ENCODE measurements at places on chromosomes 2 and 18.

- no peak for DNase-seq
Measured at GRCh38 chr18:59268721-59269562, 4.3 kb downstream of the RAX start.

DNA sequence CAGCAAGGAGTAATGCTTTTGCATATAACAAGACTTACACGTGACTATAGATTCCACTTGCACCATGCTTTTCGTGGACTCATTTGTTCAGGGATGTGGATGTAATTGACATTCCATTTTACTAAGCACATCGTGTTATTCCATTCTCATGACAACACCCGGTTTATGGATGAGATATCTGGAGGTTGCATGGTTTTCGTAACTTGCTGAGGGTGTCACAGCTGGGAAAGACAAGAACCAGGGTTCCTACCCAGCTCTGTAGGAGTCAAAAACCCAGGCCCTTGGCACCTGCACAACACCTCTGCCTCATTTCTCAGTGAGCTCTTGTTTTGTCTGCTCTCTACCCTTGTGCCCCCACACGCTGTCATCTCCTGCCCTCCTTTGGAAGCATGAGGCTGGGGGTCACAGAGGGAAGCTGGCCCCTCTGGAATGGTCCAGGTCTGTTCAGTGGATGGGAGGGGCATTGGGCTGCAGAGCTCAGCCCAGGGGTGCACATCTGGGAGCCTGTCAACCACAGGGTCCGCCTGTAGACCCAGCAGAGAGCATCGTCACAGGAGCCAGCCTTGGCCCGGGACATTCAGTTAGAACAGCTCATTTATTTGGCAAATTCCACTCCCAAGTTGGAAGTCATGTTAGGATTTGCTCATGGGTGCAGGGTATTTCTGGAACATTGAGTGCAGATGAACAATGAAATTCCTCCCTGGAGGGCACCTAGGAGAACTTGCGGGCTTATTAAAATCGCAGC is 120.1 kb upstream of the TWIST2 start:
- DNase-seq: no peak

DNA sequence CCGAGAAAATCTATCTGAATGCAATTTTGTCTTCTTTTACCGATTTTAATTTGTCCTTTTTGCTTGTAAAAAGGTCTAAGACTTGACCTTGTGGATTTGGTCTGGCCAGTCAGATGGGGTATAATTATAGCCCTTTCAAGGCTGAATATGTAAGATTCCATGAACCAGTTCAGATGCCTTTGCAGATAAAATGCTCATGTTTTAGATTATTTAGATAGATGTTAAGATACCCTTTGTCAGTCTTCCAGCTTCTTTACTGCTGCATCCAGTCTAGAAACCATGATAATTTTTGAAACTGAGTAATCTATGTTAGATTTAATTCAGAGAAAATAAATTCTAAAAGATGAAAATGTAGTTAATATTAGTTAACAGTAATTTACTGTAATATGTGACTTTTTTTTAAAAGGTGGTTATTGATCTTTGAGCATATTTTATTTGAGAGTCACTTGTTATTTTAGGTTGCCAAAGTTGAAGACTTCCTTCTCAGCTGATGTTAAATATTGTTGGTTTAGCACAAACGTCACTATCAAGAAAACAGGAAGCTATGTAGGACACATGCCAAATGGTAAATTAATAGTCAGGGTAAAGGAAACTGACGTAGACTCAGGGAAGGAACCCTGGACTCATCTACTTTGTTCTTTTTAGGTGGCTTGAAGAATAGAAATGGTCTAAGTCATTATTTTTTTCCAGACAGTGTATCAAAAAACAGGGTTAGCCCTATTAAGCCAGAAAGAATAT is 29.8 kb downstream of the BABAM2 start:
- no peak for DNase-seq

- DNase-seq: no peak
Measured at GRCh38 chr2:28048341-28048740, 157.8 kb downstream of the BABAM2 start.

DNA sequence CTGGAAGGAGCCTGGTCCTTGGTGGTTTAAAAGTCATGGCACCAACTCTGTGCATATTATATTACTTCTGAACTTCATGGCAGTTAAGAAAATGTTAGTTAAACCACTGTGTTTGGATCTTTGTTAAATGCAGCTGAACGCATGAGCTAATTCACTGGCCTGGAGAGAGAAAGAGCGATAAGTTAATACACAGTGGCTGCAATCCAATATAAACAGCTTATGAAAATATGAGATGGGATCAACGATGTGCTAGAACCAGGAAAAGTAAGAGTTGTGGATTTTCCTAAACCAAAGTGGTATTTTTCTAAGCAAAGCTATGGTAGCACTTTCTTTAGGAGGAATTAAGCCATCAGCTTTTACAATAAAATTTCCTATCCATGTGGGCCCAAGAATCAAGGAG is 326.7 kb downstream of the MTX2 start:
- DNase-seq: no peak

- DNase-seq: no peak
Measured at GRCh38 chr18:35062408-35062807, 21.2 kb downstream of the MAPRE2 start.

DNA sequence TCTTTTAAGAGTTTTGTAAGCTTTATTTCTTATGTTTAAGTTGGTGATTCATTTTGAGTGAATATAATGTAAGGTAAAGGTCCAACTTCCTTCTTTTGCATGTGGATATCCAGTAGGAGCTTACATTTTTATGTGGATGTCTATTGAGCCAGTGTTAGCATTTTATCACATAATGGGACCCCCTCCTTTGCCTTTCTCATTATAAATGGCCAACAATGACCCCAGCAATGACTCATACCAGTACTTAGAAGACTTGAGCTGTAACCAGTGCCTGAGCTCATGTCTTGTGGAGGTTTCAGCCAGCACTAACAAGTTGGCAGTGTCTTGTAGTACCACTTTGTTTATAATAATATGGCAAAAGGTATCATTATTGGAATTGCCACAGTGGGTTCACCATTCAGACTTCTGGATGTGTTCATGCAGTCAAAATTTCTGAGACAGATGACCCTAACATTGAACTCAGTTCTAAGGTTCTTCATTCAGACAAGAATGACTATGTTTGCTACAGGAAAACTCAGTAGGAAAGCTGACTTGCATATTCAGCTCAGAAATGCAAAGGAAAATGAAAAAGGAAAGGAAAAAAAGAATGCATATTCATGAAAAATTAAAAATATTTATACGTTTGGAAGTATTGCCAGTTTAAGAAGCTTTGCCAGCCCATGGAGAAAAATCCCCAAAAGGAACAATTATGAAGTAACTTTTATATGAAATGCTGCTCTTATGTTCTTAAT is 41.0 kb downstream of the CDKL4 start:
- no peak for DNase-seq

DNA sequence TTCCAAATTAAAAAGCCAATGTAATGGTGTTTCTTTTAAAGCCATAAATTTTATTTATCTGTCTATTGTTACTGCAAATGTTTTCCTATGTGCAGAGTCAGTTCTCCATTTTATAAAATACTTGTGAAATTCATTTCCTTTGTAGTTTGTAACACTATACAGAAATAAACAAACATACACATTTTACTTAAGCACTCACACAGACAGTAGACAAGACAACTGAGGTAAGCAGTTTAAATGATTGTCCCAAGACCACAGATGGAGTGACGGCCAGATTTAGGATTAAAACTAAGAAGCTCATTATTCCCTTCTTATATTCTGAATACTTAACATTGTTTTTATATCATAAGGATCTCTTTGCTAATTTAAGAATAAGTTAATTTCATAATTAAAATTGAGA is 100.9 kb downstream of the BAZ2B start:
- DNase-seq: no peak

- DNase-seq: no peak
Measured at GRCh38 chr2:237413777-237414661, at the start of gene COL6A3. Gene COL6A3 (minus strand): TSS chr2:237414164. CDS start chr2:237396817, 17,347 bp downstream.

- DNase-seq: no peak
Measured at GRCh38 chr18:12027046-12027445, 45.7 kb downstream of the IMPA2 start.

- DNase-seq: no peak
Measured at GRCh38 chr18:75206452-75207309, 2.3 kb downstream of the PTGR3 start.

GRCh38 chr18:46755315-46756024 is 1.4 kb downstream of the ST8SIA5 start:
- DNase-seq: no peak

GRCh38 chr2:158395166-158395565 is 61.4 kb downstream of the CCDC148 start:
- DNase-seq: no peak

GRCh38 chr2:242022550-242023290 is 153.2 kb downstream of the RTP5 start:
- DNase-seq: no peak

GRCh38 chr2:118351796-118352195 is 263.5 kb downstream of the INSIG2 start:
- DNase-seq: no peak
